ENCODE measurements at places on chromosomes 16 and 17.

DNA sequence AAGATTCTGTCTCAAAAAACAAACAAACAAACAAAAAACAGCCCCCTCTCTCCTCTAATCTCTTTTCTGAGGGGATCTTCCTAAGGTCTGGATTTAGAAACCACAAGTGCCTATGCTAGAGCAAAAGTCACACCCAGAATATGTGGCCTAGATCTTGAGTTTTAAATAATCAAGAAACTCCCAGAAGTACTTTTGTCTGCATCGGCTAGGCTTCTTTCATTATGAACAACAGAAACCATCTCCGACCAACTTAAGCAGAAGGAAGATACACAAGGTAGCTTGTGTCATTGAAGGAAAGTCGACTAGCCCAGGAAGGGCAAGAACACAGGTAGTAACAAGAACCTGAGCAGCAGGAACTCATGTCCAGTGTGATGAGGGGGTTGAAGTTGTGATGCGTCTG is 73.9 kb upstream of the KIFC3 start:
- no peak for DNase-seq

- DNase-seq: no peak
Observed at GRCh38 chr17:82786427-82786826, 34.6 kb downstream of the TBCD start.

GRCh38 chr17:29591737-29592608 is 959 bp upstream of the ANKRD13B start:
- peak; percentile 96 for DNase-seq

- no peak for DNase-seq
Observed at GRCh38 chr16:55499951-55500529, 8.8 kb upstream of the LPCAT2 start.

GRCh38 chr16:79071424-79071823 is 529.1 kb downstream of the MAF start:
- DNase-seq: no peak

DNA sequence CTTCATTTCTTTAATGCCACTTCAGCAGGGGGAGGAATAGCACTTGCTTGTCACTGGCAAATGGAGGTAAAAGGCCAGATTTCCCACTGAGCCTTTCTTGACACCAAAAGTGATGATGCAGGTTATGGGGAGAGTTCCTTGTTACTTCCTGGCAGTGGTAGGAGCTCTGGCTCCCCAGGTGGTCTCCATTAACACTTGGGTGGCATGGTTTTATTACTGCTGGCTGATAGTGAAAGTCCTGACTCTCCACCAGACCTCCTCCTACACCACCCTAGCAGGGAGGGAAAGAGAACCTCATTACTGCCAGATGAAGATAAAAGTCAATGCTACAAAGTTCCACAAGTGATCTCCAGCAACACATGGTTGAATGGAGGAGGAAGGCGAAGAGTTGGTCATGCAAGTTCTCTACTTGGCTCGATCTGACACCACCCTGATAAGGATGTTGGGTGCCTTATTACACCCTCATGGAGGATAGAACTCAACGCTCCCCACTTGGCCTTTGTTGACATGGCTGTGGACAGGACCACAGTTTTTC is 152.7 kb upstream of the GNAO1 start:
- DNase-seq: no peak

DNA sequence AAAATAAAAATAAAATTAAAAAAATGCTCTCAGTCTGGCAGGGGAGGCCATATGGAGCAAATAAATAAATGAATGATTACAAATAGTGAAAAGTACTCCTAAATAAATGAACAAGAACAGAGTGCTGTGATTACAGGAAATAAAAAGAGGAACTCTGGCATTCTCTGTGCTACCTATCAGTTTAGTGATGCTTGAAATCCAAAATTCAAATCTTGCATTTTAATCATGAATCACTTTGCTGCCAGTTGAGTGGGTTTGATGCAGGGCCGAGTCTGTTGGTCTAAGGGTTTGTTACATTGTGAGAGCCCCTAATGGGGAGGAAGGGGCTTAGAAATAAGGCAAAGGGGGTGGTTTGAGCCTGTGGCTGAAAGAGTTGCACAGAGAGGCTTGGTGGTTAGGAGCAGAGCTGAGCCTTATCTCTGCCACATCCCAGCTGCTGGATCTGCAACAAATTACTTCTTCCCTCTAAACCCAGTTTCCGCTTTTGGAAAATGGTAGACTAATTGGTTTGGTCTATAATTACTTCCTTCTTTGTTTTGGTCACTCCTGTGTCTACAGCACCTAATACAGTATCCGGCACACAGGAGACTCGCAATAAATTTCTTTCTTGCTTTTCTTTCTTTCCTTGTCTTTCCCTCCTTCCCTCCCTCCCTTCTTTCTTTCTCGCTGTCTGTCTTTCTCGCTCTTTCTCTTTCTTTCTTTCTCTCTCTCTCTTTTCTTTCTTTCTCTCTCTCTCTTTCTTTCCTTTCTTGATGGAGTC is 6.3 kb upstream of the ABCC1 start:
- no peak for DNase-seq

DNA sequence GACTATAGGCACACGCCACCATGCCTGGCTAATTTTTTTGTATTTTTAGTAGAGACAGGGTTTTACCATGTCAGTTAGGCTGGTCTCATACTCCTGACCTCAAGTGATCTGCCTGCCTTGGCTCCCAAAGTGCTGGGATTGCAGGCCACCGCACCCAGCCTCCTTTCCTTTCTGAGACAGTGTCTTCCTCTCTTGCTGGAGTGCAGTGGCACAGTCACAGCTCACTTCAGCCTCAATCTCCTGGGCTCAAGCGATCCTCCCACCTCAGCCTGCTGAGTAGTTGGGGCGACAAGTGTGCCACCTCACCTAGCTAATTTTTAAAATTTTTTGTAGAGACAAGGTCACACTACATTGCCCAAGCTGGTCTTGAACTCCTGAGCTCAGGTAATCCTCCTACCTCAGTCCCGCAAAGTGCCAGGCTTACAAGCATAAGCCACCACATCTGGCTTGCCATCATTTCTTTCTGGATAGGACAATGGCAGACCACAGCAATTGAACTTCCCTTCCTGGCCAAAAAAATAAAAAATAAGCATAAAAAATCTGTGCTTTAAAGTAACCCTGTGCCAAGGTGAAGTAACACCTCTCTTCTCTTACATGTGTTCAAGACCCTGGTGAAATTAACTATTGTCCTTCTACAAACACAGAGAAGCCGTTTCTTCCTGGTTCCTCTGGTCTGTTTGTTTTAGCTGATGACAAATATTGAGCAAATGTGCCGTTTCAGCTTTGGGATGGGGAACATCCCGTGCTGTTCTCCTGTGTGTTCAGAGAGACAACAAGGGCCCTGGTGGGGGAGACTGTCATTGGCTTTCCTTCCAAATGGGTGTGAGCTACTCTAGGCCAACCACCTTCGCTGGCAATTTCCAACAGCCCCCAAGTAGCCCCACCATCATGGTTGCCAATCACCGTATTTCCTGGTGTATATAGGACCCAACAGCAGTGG is 60.2 kb downstream of the EMP2 start:
- no peak for DNase-seq

- no peak for DNase-seq
Observed at GRCh38 chr16:8867216-8867931, 1.4 kb downstream of the CARHSP1 start.

- DNase-seq: peak; percentile 79
Observed at GRCh38 chr16:14458576-14458975, 171.5 kb downstream of the PARN start.

Measured in GM23338 (cell line).